ENCODE measurements at places on chromosomes 11 and 22.

DNA sequence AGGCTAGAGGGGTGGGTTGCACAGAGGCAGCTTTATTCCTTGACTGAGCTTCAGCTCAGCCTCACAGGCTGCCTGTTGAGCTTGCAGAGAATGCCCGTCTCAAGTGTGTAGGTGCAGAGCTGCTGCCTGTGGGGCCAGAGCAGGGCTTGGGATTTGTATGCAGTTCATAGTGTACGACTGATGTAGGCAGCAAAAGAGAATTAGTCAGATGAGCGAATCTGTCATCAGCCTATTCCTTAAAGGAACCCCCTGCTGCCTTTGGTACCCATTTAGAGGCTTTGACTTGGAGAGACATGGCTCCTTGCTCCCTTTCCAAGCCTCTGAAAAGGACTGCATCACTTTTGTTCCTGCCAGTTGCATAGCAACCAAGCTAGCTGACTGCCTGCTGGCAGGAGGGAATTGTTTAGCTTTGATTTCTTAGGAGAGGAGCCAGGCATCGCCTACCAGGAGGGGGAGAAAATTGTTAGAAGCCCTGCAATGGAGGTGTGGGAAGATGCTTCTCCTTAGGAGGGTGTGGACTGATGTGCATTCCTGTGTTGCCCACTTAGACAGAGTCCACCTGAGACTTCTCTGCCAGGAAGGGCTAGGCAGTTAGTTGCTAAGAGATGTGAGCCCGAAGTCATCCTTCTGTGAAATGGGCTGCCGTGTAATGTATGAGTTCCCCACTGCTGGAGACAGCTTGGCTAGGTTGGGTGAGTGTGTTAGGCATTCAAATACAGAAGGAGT, 10.9 kb downstream of the ACO2 start:
- no peak for DNase-seq

DNA sequence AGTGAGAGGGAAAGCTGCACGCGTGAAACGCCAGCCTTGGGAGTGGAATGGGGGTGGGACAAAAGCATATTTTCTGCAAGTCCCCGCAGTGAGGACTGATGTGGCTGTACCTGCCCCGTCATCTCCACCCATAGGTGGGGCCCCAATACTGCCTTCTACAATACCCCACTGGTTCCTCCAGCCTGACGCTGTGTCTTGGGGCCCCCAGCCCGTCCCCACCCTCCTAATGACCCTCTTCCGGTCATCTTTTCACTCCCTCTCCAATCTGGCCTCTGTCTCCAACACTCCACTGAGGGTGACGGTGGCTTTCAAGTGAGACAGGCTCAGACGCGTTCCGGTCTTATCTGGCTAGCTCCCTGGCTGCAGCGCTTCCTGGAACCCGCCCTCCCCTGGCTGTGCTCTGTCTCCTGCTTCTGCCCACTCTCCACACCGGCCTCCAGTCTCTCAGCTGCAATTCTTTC, 104.2 kb downstream of the MICAL3 start:
- DNase-seq: peak; percentile 3

GRCh38 chr22:48937032-48937639, 890.5 kb downstream of the BRD1 start:
- DNase-seq: no peak

DNA sequence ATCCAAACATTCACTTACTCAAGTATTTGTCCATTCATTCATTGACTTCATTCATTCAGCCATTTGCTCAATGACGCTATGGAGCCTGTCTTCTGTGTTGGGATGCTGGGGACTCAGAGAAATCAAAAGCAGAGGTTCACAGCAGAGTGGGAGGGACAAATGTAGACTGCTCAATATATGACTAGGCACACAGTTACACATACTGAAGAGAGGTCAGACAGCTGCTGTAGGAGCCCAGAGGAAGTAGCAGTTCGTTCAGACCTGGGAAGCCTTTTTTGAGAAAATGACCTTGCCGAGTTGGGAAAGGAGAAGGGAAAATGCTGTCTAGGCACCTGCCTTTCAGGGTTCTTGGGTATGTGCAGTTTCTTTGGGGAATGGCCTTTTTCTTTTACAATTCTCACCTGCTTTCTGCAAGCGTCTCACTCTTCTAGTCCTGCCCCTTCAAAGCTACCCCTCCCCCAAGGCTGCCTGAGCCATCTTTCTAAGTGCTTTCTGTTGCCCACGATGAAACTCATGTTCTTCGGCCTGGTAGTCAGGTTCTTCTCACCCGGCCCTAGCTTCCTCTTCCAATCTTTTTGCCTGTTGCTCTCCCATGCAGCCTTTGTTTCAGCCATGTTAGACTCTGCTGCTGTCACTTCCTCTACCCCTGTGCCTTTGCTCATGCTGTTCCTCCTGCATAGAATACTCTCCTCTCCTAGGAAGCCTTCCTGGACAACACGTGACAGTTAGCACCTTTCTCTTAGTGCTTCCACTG, 4.2 kb upstream of the UVRAG start:
- DNase-seq: no peak

DNA sequence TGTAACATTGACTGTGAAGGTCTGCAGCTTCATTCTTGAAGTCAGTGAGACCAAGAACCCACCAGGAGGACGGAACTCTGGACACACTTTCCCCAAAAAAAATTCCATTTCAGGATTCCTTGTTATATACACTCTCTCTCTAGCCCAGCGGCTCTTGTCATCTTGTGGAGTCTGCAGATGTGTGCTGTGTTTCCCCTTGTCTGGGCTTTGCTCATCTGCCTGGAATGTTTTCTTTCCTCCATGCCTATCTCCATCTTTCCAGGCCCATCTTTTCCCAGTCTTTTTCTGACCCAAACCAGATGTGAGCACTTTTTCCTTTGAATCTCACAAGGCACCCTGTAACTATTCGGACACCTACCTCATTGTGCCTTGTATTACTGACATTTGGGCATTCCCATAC, 5.1 kb upstream of the DRG1 start:
- DNase-seq: no peak

GRCh38 chr11:59551659-59552521, 40.6 kb downstream of the OR4D9 start:
- DNase-seq: peak; percentile 38

DNA sequence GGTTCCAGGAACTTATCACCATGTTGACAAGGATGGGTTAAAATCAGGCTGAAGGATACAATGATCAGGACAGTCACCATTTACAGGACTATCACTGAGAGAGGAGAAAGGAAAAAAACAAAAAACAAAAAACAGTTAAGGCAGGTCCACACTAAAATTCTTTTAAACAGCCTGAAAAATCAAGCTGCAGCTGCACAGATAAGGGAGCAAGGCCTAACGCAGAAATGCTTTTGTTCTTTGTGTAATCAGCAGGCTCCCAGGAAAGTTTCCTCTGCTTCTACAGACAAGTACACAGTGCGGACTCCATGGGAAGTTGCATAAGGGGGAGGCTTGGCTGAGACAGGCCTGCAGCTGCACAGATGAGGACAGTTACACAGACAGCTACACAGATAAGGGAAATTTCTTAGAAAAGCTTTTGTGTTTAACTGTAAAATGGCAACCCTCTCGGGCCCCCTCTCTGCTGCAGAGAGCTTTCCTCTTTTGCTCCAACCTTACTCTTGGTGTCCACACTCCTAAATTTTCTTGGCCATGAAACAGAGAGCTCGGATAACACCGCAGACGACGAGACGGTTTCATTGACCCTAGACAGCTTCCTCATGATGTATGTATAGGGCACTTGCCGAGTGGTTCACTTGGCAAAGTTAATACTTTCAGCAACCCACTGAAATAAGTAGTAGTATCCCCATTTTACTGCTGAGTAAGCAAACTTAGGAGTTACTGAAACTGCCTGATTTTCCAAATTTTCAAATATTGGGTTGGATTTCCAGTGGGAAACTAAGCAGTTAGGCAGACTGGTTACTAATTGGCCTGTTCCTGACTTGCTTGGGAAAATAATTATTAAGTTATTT, 45.5 kb downstream of the PIWIL3 start:
- DNase-seq: no peak

GRCh38 chr11:87213444-87213843, 175.7 kb downstream of the TMEM135 start:
- DNase-seq: peak; percentile 3

DNA sequence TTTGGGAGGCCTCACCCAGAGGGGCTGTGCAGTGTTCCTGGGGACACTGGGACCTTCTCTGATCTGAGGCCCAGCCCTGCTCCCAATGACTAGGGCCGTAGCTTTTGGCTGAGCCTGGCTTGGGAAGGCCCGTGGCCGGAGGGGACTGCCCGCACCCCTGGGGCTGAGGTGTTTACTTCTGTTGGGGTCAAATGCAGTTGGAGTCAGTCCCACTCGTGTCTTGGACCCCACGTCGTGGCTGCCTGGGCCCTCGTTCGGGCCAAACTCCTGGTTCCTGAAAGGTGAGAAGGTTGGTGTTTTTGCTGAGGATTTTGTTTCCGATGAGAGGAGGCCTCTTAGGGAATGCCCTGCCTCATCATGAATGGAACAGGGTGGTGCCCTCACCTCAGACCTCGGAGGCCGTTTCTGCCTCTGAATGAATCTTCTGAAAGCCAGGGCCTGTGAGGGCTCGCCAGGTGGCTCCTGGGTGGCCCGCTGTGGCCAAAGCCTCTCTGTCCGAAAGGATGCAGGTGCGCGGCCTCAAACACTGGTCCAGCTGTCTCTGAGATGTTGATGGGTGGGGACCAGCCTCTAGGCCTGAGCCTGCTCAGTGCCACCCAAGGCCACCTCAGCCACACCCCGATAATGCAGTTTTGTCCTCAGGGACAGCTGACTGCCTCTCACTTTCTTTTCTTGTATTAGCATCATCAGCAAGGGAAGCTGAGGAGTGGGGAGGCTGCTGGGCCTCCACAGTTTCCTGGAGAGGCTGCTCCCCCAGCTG, 40.3 kb upstream of the A4GALT start:
- no peak for DNase-seq

DNA sequence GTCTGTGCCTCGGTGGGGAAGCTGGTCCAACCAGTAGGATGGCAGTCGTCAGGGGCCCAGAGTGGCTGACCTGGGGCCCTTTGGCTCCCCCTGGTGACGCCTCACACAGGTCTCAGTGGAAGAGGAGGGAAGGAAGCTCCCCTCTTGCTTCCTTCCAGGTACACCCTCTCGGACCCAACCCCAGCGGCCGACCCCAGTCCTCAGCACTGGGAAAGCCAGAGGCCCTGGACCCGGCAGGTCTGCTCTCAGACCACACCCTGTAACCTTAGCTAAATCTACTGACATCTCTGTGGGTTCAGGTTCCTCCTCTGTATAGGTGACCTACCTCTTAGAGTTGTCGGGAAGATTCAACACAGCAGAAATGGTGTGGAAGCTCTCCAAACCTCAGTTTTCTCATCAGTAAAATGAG, 3.4 kb upstream of the SCUBE1 start:
- DNase-seq: peak; percentile 71

GRCh38 chr22:28798810-28799605, 1.4 kb downstream of the XBP1 start:
- peak; percentile 43 for DNase-seq

DNA sequence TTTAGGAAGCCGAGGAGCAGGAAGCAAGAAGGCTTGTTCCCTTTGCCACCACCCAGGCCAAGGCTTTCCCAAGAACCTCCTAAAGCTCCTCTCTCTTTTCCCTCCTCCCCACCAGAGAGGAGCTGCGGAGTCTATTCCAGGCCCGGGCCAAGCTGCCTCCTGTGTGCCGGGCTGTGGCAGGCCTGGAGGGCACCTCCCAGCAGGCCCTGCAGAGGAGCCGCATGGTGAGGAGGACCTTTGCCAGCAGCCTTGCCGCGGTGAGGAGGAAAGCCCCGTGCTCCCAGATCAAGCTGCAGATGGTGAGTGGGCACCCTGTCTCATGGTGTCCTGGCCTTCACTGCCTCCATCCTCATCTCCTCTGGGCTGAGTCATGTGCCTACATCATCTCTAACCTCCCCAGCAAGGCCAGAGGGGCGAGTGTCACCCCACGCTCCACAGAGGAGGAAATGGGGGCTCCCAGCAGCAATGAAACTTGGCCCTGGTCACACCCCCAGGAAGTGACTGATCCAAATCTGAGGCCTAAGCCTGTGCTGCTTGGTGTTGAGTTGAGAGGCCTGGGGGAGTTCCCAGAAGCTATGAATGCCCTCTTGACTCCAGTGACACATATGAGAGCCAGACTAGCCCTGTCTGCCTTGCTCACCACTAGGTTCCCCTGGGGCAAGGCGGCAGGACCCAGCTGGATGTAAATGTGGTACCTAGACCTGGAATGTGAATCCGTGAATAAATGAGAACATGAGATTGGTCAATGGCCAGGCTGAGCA, 104.2 kb downstream of the MYO18B start:
- no peak for DNase-seq

GRCh38 chr11:47355283-47356128, 3.0 kb upstream of the MYBPC3 start:
- no peak for DNase-seq

DNA sequence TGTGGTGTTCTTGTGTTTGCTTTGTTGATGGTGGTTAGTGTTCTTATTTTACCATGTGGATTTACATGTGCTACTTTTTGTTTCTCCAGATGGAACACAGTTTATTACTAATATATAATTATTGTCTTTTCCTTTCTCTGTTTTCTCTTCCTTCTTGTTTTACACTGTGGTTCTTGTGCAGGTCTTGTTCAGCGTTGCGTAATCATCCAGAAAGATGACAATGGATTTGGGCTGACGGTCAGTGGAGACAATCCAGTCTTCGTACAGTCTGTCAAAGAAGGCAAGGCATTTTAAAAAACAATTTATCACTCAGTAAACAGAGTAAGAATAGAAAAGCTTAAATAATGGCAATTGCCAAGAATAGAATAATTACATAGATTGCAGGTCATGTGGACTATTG, 84.4 kb downstream of the ARHGEF12 start:
- DNase-seq: no peak

DNA sequence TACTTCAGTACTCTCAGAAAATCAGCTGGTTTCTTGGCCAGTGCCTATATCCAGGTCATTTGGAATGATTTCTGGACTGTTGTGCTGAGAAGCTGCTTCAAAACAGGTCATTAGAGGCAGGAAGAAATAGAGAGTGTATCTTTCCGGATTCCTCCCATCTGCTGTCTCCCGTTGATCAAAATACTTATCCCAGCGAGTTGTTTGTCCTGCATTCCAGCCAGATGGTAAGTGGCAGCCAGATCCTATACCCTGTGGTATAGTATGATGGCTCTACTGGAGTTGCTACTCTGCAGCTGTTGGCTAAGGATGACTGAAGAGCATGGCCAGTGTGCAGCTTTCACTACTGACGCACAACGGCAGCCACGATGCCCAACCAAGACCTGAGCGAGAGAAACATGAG, 560.9 kb upstream of the ANO5 start:
- no peak for DNase-seq

DNA sequence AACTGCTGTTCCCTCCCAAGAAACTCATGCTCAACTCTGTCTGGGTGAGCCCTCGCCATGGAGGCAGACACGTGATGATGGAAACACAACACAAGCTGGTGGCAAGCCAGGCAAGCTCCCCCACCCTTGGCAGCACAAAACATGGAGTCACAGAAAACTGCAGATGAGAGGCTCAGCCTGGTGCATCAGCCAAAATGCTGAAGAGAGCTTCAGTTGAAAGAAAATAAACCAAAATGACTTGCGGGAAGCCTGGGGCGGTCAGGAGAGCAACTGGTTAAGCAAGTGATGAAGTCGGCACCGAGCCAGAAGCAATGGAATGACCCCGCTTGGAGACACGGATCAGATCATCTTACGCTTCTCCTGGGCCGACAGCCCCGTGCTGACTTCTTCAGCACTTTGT, 68.3 kb downstream of the C11orf58 start:
- DNase-seq: no peak

- no peak for DNase-seq
These were observed 42.7 kb downstream of the SCN3B start for GRCh38 chr11:123611698-123612097.

- DNase-seq: no peak
These were observed 145.7 kb upstream of the TEAD1 start for GRCh38 chr11:12528487-12528886.
